ENCODE measurements at places on chromosomes 12 and 14. TPM values are rescaled to one million over a fixed set of nuclear protein-coding genes. Genes with fewer than 3 reads are reported as not detected.

GRCh38 chr14:75091251-75091650, 21.8 kb downstream of the ZC2HC1C start:
- no peak for DNase-seq

- DNase-seq = no peak
These were observed 21.6 kb downstream of the VEZT start for GRCh38 chr12:95239216-95239615.

GRCh38 chr12:19436931-19437330, 2.4 kb upstream of the AEBP2 start:
- no peak for DNase-seq

DNA sequence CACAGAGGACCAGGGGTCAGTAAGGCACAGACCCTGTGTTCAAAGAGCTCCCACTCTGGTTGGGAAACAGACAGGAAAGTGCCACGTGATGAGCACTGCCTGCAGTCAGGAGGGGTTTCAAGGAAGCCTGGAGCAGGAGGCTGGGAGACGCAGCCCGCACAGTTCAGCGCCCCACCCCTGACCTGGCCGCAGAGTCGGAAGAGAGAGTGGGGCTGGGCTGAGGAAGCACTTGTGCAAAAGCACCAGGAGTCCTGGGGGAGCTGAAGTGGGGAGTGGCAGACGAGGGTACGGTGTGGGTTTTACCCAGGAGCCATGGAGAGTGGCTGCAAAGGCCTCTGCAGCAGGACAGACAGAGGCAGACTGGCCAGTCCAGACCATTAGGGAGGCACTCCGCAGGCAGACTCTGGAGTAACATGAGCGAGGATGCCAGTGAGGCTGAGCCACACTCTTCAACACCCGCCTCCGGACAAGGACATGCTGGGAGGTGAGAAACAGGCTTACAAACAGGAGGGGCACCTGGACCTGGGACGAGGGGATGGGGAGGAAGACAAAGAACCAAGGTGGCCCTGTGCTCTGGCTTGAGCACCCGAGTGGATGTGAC, 85.7 kb upstream of the GPR68 start:
- DNase-seq = no peak

DNA sequence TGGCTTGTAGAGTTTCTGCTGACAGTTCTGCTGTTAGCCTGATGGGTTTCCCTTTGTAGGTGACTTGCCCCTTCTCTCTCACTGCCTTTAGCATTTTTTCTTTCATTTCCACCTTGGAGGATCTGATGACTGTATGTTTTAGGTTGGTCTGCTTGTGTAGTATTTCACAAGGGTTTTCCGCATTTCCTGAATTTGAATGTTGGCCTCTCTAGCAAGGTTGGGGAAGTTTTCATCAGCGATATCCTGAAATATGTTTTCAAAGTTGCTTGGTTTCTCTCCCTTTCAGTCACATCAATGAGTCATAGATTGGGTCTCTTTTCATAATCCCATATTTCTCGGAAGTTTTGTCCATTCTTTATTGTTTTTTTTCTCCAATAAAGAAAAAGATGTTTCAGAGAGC, 11.4 kb downstream of the NOPCHAP1 start:
- no peak for DNase-seq

DNA sequence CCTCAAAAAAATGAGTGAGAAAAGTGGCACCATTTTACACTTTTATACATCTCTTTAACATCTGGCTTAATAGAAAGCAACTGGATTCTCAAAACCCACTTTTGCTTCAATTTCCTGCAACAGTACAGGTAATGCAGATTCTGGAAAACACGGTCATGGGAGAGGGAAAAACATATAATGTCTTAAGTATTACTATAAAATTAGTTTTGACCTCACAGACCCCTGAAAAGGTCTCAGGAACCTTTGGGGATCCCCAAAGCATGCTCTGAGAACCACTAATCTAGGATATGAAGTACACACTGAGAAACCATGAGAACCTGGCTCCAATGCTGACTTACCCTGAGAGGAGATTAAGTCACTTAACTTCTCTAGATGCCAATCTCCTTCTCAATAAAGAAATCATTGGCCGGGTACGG, 64.7 kb downstream of the PPP2R5E start:
- DNase-seq = no peak

CFL2 gene
- 43.0 TPM for total RNA-seq

GCH1 gene
- total RNA-seq = 29.9 TPM
